ENCODE measurements at places on chromosomes 5 and 9.

DNA sequence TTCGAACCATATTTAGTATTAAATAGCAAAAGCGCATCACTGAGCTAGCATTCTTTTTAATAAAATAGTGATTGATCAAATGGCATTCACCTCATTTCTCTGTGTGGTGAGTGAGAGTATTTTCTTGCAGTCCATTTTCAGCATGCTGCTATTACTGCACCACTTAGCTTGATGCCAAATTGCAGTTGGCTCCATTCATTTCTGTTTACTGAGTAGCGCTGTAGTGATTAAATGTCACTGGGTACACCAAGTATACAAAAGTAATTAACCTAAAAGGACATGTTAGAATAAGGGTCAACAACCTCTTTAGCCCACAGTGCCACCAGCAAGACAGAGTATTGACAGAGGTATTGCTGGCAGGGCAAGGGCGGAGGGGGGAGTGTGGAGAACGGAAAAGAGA lies 122.0 kb downstream of the TLE4 start:
- DNase-seq, result no peak

GRCh38 chr5:62584391-62584790 lies 5.8 kb downstream of the LRRC70 start:
- DNase-seq, result no peak

- DNase-seq, result no peak
These were observed 2.0 kb upstream of the ZNF462 start for GRCh38 chr9:106860721-106861639.

DNA sequence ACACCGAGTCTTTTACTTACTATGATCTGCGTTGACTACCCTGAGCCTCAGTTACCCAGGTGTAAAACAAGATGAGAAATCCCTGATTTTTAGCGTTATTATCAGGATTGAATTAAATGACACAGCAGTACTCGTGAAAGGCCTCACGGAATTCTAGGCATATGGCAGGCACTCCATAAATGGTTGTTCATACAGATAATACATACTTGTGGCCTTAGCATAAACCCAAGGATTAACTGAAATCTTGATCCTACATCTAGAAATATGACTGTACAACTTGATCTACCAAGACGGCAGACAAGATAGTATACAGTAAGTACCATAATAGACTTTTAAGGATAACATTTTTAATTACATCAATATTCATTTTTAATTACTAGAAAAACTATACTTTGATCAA lies 409.8 kb downstream of the BNC2 start:
- DNase-seq, result no peak

DNA sequence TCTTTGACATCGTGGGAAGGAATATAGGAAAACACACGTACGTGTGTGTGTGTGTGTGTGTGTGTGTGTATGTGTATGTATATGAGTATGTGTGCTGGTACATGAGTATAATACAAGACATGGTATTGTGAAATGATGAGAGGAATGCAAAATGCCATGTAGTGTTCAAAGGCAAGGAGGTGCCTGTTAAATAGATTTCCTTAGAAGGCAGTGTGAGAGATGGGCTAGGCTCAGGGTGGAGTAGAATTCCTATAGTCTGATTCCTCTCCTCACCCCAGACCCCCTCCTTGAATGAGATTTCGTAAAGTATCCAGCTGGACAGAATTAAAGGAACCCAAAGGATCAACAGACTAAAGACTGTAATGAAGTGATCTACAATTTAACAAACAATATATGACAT lies 11.1 kb downstream of the GPR21 start:
- no peak for DNase-seq

DNA sequence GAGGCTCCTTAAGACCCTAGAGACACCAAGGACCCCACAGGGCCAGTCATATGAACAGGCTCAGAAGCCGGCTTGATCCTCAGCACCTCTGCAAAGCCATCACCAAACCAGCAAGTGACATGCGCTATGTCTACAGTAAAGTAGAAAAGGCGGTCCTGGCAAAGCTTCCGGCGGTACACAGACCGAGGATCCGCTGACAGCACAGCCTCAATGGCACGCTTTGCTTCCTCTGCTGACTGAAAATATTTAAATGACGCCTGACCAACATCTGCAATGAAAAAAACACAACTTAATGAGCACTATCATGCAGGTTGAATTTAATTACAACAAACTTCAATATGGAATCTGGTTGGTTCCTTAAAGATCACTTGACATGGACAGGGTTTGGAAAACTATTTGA lies 17.6 kb downstream of the TRMO start:
- no peak for DNase-seq

GRCh38 chr5:92567831-92568450 lies 1013.1 kb downstream of the NR2F1-AS1 start:
- no peak for DNase-seq

- no peak for DNase-seq
These were observed 144.6 kb downstream of the MELK start for GRCh38 chr9:36717276-36717675.

- DNase-seq, result no peak
These were observed 190.3 kb upstream of the NMUR2 start for GRCh38 chr5:152595405-152595804.

All from SIG-M5 (cell line).